ENCODE measurements at places on chromosomes 2 and 18. TPM values are rescaled to one million over a fixed set of nuclear protein-coding genes. Genes with fewer than 3 reads are reported as not detected.

SLC9A2 gene
- 0.13 TPM for polyA plus RNA-seq

REG3A gene
- not detected for polyA plus RNA-seq

SERPINB7 gene
- polyA plus RNA-seq = 408 TPM

VWA3B gene
- not detected for polyA plus RNA-seq

GRCh38 chr2:144989579-144990270 is 469.8 kb upstream of the ZEB2 start:
- no peak for DNase-seq

DNA sequence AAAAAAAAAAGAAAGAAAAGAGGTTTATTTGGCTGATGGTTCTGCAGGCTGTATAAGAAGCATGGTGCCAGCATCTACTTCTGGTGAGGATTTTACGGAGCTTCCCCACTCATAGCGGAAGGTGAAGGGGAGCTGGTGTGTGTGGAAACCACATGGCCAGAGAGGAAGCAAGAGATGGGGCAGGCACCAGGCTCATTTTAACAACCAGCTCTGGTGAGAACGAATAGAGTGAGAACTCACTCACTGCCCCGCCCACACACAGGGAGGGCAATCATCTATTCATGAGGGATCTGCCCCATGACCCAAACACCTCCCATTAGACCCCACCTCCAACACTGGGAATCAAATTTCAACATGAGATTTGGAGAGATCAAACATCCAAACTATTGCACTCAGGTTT is 68.5 kb downstream of the MOGAT1 start:
- no peak for DNase-seq

- DNase-seq = no peak
Observed at GRCh38 chr2:53969285-53969967, 1.4 kb downstream of the PSME4 start.

DNA sequence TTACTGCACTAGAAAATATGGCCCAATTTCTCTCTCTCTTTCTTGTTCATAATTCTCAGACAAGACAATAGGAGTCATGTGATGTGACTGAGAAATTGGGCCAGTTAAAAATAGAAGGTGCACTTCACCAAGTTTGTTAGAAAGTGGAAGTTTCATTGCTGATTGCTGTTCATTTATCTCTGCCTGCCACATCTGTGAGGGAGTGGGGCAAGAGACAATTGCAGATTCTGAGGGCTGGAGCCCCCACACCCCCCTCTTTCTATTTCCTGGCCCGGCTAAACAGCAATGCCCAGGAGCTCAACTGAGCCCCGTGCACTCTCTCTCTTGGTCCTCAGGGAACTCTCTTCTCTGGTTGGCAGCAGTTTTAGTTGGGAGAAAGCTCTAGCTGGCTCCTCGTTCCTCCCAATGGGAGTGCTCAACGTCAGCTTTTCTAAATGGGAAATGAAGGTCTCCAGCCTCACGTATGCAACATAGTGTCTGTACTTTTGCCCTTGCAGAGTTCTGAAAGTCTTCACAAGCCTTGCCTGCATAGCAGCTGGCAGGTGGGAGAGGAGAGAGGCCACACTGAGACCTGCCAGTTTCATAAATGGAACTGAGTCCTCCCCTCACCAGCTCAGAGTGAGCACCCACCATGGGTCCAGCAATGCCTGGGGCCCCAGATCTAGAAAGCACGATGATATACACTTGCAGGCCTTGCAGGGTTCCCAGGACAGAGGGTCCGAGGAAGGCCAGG is 115.7 kb downstream of the MYCN start:
- DNase-seq = no peak

DNA sequence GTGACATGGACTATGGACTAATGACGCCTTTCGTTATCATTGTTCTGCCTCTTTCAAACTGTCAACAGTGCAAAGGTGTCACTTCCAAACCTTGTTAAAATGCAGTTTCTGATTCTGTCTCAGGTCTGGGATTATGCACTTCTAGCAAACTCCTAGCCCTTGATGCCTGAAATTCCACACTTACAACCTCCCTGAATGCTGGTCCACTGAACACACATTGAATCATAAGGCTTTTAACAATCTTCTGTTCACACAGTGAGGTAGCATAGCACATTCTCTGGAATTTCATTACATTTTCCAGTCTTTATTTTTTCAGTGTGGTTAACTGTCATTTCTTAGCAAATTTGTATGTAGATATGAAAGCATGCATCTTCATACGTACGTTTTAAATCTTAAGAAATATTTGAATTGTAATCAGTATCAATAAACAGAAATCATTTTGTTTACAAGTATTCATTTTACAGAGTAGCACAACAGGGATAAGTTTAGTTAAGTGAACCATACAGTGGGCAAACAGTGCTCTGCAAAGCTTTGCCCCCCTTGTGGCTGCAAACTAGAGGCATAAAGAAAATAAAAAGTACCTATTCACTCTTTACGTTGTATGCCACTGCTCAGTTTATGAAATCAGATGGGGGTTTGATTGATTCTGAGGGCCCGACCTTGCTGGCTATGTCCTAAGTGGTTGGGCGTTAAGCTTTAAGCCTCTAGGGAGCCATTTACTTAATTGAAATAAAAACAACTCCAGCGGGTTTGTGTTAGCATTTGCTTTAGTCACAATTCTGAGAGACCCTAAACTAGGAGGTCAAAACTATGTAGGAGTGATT is 250.8 kb downstream of the LRRTM1 start:
- DNase-seq = no peak

- DNase-seq = no peak
Observed at GRCh38 chr2:149657401-149658040, 69.9 kb upstream of the MMADHC start.
